Cardiac septum (tissue), 1 donor: ENCODE measurements at places on chromosomes 11 and 22. TPM values are rescaled to one million over a fixed set of nuclear protein-coding genes. Genes with fewer than 3 reads are reported as not detected.

UPK2 gene
- total RNA-seq: not detected

GGTLC3 gene
- not detected for total RNA-seq

DNA sequence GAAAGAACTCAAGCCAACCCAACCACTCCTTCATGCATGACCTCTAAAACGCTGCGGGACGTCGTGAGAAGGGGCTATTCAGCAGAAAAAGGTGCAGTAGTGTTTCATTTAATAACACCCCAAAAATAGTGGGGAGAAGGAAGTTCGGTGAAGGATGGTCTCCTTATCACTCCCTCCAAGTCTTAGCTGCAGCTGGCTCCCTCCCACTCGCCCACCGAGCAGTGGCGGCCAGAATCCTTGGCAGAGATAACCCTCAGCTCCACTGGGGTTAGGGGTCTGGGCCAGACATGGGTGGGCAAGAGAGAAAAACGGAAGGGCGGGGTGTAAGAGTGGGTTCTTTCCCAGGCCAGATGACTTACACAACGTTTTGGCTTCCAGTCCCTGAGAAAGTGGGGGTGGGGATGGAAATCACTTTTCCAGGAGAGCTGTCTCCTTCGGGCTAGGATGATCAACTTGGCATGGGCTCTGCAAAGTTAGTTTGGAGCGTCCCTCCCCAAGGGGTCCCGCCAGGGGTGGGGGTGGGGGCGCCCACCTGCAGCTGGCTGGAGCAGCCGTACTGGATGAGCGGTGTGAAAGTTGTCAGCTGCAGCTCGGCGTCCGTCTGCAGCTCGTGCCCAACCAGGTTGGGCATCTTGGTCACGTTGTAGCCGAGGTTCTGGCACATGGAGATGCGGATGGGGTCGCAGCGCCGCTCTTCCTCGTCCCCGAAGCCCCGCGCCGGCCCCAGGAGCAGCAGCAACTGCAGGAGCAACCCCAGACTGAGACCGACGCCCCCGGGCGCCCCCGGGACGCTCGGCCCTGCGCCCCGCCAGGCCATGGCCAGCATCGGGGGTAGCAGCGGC, 705 bp downstream of the FZD4 start:
- DNase-seq: no peak

DNA sequence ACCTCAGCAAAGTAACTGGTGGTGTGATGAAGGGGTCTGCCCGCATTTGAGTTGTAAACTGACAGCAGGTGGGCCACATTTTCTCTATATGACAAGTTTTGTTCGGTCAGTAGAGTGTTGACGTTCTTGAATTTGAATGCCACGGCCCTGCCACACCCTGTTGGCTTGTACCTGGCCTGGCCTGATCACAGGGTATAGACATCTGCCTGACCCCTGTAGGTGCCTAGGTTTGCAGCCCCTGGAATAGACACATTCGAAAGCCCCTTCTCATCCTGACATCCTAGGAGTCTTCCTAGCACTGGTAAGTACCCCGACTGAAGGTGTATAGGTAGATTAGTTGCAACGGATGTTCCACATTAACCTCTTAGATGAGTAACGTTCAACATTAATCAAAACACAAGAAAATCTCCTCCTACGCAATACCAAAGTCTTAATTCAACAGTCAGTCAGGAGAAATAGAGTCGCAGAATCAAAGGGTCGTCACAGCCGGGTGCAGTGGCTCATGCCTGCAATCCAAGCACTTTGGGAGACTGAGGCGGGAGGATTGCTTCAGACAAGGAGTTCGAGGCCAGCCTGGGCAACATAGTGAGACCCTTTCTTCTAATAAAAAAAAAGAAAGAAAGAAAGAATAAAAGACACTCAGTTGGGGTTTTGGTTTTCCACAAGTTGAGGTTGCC, 43.6 kb upstream of the CD5 start:
- DNase-seq: no peak

DNA sequence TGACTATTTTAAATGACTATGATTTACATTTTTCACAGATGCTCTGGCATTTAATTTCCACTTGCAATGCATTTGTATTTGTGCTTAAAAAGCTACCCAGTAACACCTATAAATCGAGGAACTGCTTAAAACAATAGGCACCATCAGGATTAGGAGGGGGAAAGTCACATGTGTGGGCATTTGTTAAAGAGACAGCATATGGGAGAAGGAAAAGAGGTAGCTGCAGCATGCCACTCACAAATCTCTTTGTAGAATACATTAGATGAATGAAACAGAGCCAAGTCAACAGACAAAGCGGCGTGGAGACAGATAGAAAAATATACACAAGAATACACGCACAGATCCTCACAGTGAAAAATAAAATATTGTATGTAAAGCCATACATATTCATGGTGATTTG, 228.0 kb downstream of the CADM1 start:
- no peak for DNase-seq

GRCh38 chr11:30377347-30377746, 54.4 kb downstream of the ARL14EP start:
- DNase-seq: no peak

GRCh38 chr11:35714882-35715627, 52.5 kb downstream of the TRIM44 start:
- no peak for DNase-seq

- no peak for DNase-seq
These were observed 87.1 kb downstream of the GRIK4 start for GRCh38 chr11:120598517-120599257.
